ENCODE measurements at places on chromosomes 2 and 18.

DNA sequence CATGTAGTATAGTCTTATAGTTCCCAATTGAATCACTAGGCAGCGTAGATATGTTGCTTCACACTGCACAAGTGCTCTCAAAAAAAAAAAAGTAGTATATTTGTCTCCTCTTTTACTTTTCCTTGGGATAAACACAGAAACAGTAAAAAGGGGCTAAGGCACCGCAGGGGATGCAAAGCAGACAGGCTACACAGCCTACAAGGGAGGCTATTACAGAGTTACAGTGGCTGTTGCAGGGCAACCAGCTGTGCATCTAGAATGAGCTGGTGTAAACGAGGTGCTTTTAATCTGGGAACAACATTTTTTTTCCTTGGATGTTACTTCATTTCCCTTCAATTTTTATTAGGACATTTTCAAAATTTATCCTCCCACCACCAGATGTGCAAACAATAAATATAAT is 1934.7 kb upstream of the CELF4 start:
- H3K27me3 ChIP-seq, result no peaks in the 10 kb centered on the region
- no peak overlapping the region for H3K4me3 ChIP-seq
- no peak overlapping the region for H3K27ac ChIP-seq
- no peaks in the 10 kb centered on the region for H3K36me3 ChIP-seq
- no peaks in the 10 kb centered on the region for H3K4me1 ChIP-seq

DNA sequence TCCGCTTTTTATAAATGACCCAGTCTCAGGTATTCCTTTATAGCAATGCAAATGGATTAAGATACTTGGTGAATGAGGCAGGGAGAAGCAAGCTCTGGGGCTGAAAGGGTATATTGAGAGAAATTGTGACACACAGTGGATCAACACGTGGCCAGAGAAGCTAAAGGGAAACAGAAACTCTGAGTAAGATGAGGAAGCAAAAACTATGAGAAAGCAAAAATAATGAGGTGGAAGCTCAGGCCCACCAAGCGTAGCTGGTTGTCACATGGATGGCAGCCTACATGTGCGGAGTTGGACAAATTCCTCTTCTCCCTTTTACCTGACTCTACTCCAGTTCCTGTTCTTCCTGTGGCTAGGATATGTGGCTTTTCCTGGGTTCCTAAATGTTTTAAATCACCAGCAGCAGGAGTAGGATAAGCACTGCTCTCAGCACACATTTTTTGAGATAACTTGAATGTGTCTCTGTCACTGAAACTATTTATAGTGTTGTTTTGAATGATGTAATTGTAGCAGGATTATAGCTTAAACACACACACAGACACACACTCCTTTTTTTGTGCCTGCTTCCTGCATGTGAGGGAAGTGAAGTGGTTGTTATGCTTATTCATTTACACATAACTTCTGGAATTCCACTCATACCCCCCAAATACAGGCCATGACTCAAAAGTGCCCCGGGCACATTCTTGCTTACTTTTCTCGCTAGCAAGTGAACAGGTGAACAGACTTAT is 30.1 kb upstream of the EPC2 start:
- no peaks in the 10 kb centered on the region for H3K36me3 ChIP-seq
- H3K27me3 ChIP-seq, result no peaks in the 10 kb centered on the region
- H3K4me1 ChIP-seq, result peaks cover 13% of the 10 kb centered on the region
- peak overlapping the region; percentile 40 for H3K27ac ChIP-seq
- no peak overlapping the region for H3K4me3 ChIP-seq
- DNase-seq, result peak; percentile 50

- DNase-seq, result no peak
- H3K36me3 ChIP-seq, result no peaks in the 10 kb centered on the region
- H3K27ac ChIP-seq, result no peak overlapping the region
- H3K27me3 ChIP-seq, result peaks cover 20% of the 10 kb centered on the region
- no peaks in the 10 kb centered on the region for H3K4me1 ChIP-seq
Observed at GRCh38 chr2:16028644-16029043, 88.3 kb downstream of the MYCN start.

- H3K27ac ChIP-seq, result no peak overlapping the region
- no peak overlapping the region for H3K4me3 ChIP-seq
- no peaks in the 10 kb centered on the region for H3K4me1 ChIP-seq
- no peaks in the 10 kb centered on the region for H3K27me3 ChIP-seq
Observed at GRCh38 chr2:173696274-173696673, 268.9 kb downstream of the SP3 start.

DNA sequence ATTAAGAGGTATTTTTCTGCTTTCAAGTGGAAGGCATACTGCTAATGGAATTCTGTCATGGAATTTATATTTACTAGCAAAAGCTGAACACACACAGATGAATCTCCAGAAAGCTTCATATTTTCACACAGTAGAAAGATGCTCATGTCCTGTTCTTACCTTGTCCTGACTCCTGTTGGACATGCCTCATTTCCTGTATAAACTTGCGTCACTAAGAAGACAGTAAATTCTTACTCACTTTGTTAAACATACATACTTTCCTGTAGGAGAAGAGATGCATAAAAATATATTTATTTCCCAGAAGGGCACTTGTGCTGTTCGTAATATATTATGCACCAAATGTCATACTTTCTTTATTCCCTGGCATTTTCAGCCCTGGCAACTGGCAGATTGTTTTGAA is 238.3 kb upstream of the RASGRP3 start:
- no peak overlapping the region for H3K4me3 ChIP-seq
- H3K27me3 ChIP-seq, result no peaks in the 10 kb centered on the region
- H3K4me1 ChIP-seq, result peaks cover 29% of the 10 kb centered on the region
- peak overlapping the region; percentile 86 for H3K27ac ChIP-seq

- H3K36me3 ChIP-seq, result no peaks in the 10 kb centered on the region
- H3K4me3 ChIP-seq, result no peak overlapping the region
- DNase-seq, result peak; percentile 51
- no peaks in the 10 kb centered on the region for H3K4me1 ChIP-seq
Observed at GRCh38 chr2:50443868-50444630, 587.9 kb downstream of the NRXN1 start.

GRCh38 chr2:176105730-176106580 is 1.1 kb upstream of the HOXD11 start:
- peaks cover 7% of the 10 kb centered on the region for H3K4me1 ChIP-seq
- H3K27me3 ChIP-seq, result peaks cover 22% of the 10 kb centered on the region
- no peak for DNase-seq
- H3K27ac ChIP-seq, result peak overlapping the region; percentile 41

GRCh38 chr2:102253140-102253752 is 58.1 kb upstream of the IL1RL1 start:
- H3K4me3 ChIP-seq, result no peak overlapping the region
- no peak for DNase-seq
- H3K27ac ChIP-seq, result peak overlapping the region; percentile 63
- H3K27me3 ChIP-seq, result no peaks in the 10 kb centered on the region
- H3K36me3 ChIP-seq, result no peaks in the 10 kb centered on the region

DNA sequence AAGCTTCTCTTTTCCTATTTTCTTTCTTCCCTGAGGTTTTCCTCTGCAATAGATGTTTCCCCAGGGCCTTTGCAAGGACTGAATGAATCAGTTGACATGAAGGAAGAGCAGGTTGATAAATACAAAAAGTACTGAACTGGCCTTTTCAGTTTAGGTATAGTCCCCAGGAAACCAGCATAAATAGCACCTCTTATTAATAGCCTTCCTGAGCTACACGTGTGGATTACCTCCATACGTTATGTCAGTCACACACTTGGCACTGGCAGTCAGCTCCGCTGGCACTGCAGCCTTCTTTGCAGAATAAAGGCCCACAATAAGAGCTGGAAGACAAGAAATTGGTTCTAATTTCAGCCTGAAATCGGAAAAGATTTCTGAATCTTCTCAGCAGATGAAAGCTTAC is 60.7 kb downstream of the KCTD18 start:
- no peaks in the 10 kb centered on the region for H3K27me3 ChIP-seq
- H3K36me3 ChIP-seq, result peaks cover 11% of the 10 kb centered on the region
- no peaks in the 10 kb centered on the region for H3K4me1 ChIP-seq
- H3K27ac ChIP-seq, result no peak overlapping the region
- no peak overlapping the region for H3K4me3 ChIP-seq

- H3K4me3 ChIP-seq, result no peak overlapping the region
- H3K27ac ChIP-seq, result no peak overlapping the region
Observed at GRCh38 chr18:70822117-70822516, 533.3 kb downstream of the SOCS6 start.

GRCh38 chr2:127348426-127349000 is 39.3 kb downstream of the MAP3K2 start:
- no peaks in the 10 kb centered on the region for H3K27me3 ChIP-seq
- H3K36me3 ChIP-seq, result peaks cover 6% of the 10 kb centered on the region
- no peak overlapping the region for H3K4me3 ChIP-seq
- DNase-seq, result peak; percentile 21

- no peak overlapping the region for H3K27ac ChIP-seq
- no peaks in the 10 kb centered on the region for H3K27me3 ChIP-seq
- H3K36me3 ChIP-seq, result no peaks in the 10 kb centered on the region
- DNase-seq, result no peak
- no peak overlapping the region for H3K4me3 ChIP-seq
Observed at GRCh38 chr18:23247896-23248295, 112.6 kb downstream of the CABLES1 start.

DNA sequence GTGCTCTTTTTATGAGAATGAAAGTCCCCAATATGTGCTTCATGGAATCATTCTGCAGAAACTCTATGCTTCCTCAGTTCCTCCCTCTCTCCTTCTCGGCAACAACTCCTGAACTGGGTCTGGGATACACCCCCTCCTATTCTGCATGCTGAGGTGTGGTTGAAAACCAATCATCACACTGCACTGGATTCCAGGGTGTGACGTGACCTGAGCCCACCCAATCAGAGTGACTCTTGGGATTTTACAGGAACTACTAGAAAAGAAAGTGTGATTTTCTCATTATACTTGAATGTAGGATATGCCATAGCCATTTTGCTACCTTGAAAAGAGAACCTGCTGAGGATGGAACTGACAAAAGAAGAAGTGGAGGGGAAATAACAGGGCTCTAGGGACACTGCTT is 36.3 kb downstream of the ACVR1 start:
- no peak for DNase-seq
- peaks cover 29% of the 10 kb centered on the region for H3K4me1 ChIP-seq
- no peaks in the 10 kb centered on the region for H3K36me3 ChIP-seq

GRCh38 chr2:18527326-18527725 is 33.1 kb downstream of the RDH14 start:
- H3K27ac ChIP-seq, result no peak overlapping the region
- H3K4me1 ChIP-seq, result no peaks in the 10 kb centered on the region
- H3K4me3 ChIP-seq, result no peak overlapping the region
- no peaks in the 10 kb centered on the region for H3K36me3 ChIP-seq
- H3K27me3 ChIP-seq, result no peaks in the 10 kb centered on the region

GRCh38 chr2:238841542-238842164 is 6.2 kb upstream of the TWIST2 start:
- no peak overlapping the region for H3K27ac ChIP-seq
- no peaks in the 10 kb centered on the region for H3K36me3 ChIP-seq
- no peaks in the 10 kb centered on the region for H3K27me3 ChIP-seq
- no peak for DNase-seq
- no peaks in the 10 kb centered on the region for H3K4me1 ChIP-seq
- no peak overlapping the region for H3K4me3 ChIP-seq

- DNase-seq, result no peak
- peaks cover 32% of the 10 kb centered on the region for H3K4me1 ChIP-seq
- no peaks in the 10 kb centered on the region for H3K36me3 ChIP-seq
- H3K27ac ChIP-seq, result no peak overlapping the region
Observed at GRCh38 chr2:42925742-42926433, 133.5 kb upstream of the HAAO start.

DNA sequence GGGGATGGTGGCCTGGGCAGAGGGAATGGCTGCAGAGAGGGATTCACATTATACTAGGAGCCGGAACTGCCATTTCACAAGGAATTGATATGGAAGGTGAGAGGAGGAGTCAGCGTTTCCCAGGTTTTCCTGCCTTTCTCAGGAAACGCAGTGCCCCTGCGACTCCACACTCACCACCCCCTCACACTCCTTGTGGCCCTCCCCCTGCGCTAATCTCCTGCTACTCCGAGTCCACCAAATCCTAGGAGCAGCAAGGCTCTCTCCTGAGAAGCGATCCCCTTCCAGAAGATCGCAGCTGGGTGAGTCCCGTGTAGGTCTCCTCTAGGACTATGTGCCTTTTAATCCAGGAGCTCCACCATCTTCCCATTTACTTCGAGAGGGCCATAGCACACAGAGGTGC is 140.6 kb downstream of the VAPA start:
- no peak for DNase-seq
- H3K4me3 ChIP-seq, result no peak overlapping the region
- H3K27me3 ChIP-seq, result no peaks in the 10 kb centered on the region

DNA sequence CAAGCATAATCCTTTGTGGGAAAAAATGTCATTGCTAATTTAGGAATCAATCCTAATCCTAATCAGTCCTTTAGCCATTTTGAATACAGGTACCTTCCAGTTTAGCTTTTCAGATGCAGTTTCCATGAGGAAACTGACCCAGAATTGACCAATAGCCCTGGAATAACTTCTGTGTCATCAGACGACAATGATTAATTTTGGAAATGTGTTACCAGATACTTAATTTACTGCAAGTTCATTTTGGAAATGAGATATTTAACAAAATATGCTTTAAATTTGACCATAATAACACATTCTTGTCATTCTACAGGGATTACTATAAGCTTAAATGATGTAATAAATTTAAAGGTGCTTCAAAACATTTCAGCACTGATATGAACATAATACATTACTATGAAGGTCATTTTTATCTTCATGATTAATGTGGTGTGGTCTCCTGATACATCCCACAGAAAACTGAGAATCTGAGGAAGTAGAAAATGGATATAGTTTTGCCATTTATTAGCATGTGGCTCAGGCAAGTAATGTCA is 129.8 kb upstream of the SH3BP4 start:
- H3K36me3 ChIP-seq, result no peaks in the 10 kb centered on the region
- no peak for DNase-seq
- H3K27ac ChIP-seq, result no peak overlapping the region
- no peak overlapping the region for H3K4me3 ChIP-seq
- H3K27me3 ChIP-seq, result peaks cover 9% of the 10 kb centered on the region
- peaks cover 1% of the 10 kb centered on the region for H3K4me1 ChIP-seq

GRCh38 chr2:238024986-238025385 is 35.8 kb upstream of the SCLY start:
- peak; percentile 24 for DNase-seq
- H3K27me3 ChIP-seq, result no peaks in the 10 kb centered on the region
- no peak overlapping the region for H3K27ac ChIP-seq
- H3K4me3 ChIP-seq, result no peak overlapping the region

DNA sequence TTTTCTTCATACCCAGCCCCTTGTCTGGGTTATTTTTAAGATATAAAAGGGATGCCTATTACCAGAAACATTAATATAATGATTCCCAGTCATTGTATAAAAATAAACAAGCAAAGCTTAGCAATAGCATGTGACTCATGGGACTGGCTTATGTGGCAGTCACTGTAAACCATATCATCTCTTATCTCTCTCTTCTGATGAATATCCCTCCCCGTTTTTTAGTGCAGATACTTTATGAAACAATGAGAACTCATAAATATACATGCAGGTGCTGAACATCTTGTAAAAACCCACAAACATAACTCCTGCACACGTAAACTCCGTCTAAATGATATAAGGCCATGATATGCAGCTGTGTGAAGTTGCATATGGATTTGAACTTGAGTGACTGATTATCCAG is 154.9 kb downstream of the MGAT5 start:
- peaks cover 2% of the 10 kb centered on the region for H3K36me3 ChIP-seq
- H3K4me1 ChIP-seq, result peaks cover 41% of the 10 kb centered on the region
- no peak overlapping the region for H3K4me3 ChIP-seq
